ENCODE measurements at places on chromosomes 3 and 15. TPM values are rescaled to one million over a fixed set of nuclear protein-coding genes. Genes with fewer than 3 reads are reported as not detected.

The PAQR5 gene
- polyA plus RNA-seq, result not detected

The C3orf62 gene
- polyA plus RNA-seq, result 1.5 TPM

The SLC22A14 gene
- polyA plus RNA-seq, result not detected

The SAXO2 gene
- 4.2 TPM for polyA plus RNA-seq

The ARPIN gene
- polyA plus RNA-seq, result not detected

The SACM1L gene
- 14.9 TPM for polyA plus RNA-seq

The MOBP gene
- not detected for polyA plus RNA-seq

The B3GNT5 gene
- not detected for polyA plus RNA-seq

The CLK3 gene
- 86.2 TPM for polyA plus RNA-seq

The SV2B gene
- polyA plus RNA-seq, result 0.01 TPM

The RLBP1 gene
- polyA plus RNA-seq, result not detected

The CD200R1 gene
- 8.5 TPM for polyA plus RNA-seq

The MCTP2 gene
- 12.2 TPM for polyA plus RNA-seq

The TRPM1 gene
- not detected for polyA plus RNA-seq

The OXTR gene
- polyA plus RNA-seq, result 0.14 TPM

The LDHAL6B gene
- not detected for polyA plus RNA-seq

The IL17RE gene
- not detected for polyA plus RNA-seq

The CLEC3B gene
- not detected for polyA plus RNA-seq

The STAC gene
- not detected for polyA plus RNA-seq

The MYD88 gene
- 83.0 TPM for polyA plus RNA-seq

The GOLGA6L7 gene
- polyA plus RNA-seq, result not detected

The C3orf49 gene
- polyA plus RNA-seq, result not detected

The MON1A gene
- 12.1 TPM for polyA plus RNA-seq

The ESYT3 gene
- polyA plus RNA-seq, result 0.05 TPM

The ROPN1 gene
- polyA plus RNA-seq, result not detected

The LRTM1 gene
- polyA plus RNA-seq, result not detected

The MUC20 gene
- 0.39 TPM for polyA plus RNA-seq

The LRRK1 gene
- 13.2 TPM for polyA plus RNA-seq

The COLQ gene
- not detected for polyA plus RNA-seq

The A4GNT gene
- polyA plus RNA-seq, result not detected

The DPPA2 gene
- not detected for polyA plus RNA-seq

The SNRK gene
- 24.8 TPM for polyA plus RNA-seq

The MTFMT gene
- 15.8 TPM for polyA plus RNA-seq

The HIGD2B gene
- not detected for polyA plus RNA-seq

The SERPINI2 gene
- polyA plus RNA-seq, result not detected

The CLDN16 gene
- not detected for polyA plus RNA-seq

The CD200 gene
- 40.9 TPM for polyA plus RNA-seq

The NANOGP8 gene
- not detected for polyA plus RNA-seq

The USP3 gene
- polyA plus RNA-seq, result 42.7 TPM

The FGF7 gene
- not detected for polyA plus RNA-seq

The LRRC31 gene
- polyA plus RNA-seq, result not detected

Measured in IgD-negative memory B cell (primary cell).